ENCODE measurements at places on chromosomes 11 and 22.

DNA sequence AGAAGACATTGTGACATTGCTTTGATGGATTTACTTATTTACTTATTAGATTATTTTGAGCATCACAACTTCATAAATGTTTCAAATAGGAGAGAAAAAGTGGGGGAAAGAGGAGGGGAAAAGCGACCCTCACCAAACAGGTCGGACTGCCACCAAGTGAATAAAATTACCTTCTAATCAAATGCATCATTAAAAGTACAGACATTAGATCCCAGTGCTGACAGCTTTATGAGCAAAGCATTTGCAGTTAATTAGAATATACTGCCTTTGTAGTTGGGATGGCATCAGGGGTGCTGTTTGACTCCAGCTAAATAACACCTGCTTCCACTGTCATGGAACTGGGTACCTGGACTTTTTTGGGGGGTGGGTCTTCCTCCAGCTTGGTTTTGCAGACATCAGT, 299.6 kb downstream of the OPCML start:
- DNase-seq, result no peak

- no peak for DNase-seq
These were observed 118.7 kb upstream of the E2F8 start for GRCh38 chr11:19359221-19360000.

DNA sequence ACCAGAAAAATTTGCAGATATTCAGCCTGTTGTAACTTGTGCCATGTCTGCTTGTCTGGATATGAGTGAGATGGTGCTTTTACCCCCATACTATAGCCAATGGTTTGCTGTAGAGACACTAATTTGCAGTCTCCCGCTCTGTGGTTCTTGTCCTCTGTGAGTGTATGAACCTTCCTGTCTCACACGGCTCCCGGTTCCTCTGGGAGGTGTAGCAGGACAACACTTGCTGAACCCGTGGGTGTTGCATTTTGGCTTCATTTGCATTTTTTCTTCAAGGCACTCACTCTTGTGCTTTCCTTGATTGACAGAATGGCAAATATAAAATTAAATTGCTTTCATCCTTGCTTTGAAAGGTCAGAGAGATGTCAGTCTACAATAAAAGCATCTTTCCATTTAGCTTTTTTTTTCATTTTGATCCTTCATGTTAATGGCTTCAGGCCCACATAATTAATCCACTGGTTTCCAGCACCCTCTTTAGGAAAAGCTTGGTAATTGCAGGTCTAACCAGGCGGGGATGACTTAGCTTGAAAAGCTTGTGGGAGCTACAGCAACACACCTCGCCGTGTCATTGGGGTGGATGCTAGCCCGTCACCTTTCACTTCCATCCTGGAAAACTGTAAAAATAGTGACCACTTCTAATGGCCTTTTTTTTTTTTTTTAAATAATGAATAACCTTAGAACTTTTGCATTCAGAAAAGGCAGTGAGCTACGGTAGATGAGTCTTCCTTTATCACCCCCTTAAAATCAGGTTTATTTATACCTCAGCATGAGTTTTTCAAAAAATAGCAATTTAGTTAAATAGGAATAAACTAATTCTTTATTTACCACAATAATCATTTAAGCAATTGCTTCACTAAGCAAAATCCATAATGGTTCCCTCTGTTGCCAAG, 27.4 kb upstream of the ST14 start:
- peak; percentile 46 for DNase-seq

- DNase-seq, result no peak
These were observed 127.0 kb downstream of the MICAL2 start for GRCh38 chr11:12237381-12237784.

DNA sequence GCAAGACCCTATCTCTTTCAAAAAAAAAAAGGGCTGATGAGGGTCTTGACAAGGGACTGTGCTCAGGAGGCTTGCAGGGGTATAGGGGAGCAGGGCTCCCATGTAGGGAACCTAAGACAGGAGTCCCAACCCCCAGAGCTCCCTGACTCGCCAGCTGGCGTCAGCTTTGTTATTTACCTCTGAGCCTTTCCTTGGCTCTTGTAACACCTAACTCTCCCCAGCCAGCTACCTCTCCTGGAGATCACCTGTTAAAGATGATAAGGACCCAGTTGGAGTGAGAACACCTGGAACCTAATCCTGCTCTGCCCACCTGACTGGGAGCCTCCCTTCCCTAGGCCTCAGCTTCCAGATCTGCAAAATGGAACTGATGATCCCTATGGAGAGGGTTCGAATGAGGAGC, 13.2 kb downstream of the SLC35E4 start:
- no peak for DNase-seq

GRCh38 chr11:93845181-93846092, 5.0 kb downstream of the VSTM5 start:
- DNase-seq, result no peak

- peak; percentile 40 for DNase-seq
These were observed 15.9 kb downstream of the PTPN5 start for GRCh38 chr11:18775492-18776292.

DNA sequence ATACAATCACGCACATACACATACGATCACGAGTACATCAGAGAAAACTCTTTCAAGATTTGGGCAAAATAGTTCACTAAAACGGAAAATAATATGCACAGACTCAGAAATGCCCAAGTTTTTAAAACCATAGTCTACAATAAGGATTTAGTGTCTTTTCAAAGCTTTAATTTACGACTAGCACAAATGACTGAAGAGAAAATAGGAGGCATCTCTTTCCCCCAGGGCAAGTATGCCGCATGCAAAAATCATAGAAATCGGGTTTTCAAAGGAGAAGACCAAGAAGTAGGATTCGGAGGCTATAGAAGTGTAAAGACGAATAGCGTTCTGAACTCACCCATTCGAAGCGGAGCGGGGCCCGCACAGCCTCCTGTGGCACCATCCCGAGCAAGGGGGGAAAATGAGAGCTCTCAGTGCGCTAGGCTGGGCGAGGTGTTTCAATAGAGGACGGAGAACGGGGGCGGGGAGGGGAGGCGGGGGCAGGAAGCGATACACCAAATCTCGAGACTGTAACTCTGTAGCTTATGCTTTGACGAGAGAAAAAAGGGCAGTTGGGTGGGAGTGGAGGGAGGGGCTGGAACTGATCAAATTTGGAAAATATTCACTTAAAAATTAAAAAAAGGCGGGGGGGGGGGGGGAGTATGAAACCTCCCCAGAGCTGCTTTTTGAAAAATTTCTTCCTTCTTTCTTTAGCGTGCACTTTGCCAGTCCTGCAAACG, 15.8 kb downstream of the BLID start:
- no peak for DNase-seq

DNA sequence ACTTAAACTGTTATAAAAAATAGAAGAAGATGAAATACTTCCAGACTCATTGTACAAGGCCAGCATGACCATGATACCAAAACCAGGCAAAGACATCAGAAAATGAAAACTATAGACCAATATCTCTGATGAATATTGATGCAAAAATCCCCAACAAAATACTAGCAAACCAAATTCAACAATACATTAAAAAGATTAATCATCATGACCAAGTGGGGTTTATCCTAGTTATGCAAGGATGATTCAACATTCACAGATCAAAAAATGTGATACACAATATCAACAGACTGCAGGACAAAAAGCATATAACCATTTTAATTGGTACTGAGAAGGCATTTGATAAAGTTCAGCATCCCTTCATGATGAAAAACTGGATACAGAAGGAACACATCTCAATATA, 824.5 kb upstream of the RAG2 start:
- DNase-seq, result no peak

DNA sequence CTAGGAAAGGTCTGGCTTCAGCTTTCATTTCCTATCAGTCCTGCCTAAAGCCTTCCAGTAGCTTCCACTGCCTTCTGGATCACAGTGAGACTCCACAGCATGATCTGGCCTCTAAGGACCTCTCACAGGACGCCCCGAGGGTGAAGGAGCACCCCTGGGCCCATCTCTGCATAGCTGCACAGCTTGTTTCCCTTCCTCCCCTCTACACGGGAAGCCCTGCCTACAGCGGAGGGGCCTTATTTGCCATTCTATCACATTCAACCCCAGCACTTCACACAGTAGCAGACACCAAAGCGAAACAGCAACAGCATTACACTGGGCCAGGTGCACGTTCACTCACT, 162.3 kb upstream of the GRK3 start:
- no peak for DNase-seq

GRCh38 chr22:50014053-50014501, 1.5 kb upstream of the IL17REL start:
- DNase-seq, result no peak

DNA sequence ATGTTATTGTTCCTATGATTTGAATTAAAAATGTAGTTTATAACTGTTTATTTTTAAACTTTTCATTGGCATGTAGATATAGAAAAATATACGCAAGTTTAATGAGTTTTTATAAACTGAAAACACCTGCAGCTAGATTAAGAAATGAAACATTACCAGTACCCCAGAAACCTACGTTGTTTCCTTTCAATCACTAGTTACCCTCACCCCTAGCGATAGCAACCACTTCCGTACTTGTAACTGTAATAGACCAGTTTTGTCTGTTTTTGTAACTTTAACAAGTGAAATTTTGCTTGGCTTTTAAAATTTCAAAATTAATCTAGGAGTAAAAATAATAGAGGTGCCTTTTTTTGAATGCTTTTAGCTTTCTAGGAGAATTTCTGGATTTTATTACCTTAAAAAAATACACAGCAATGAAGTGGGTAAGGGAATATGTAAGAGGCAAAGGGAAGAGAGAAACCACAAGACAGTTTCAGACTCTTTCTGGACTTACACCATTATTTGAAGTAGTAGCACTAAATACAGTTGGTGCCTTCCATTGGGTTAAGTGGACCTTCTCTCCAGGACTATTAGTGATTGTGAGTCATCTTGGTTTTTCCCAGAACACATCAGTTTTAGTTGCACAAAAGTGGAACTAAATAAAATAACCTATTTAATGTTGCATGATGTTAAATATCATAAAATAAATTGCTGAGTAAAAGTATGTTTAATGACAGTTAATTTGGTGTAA, 18.7 kb upstream of the NAT10 start:
- DNase-seq, result no peak

GRCh38 chr11:15613251-15613650, 498.5 kb downstream of the INSC start:
- DNase-seq, result no peak

- DNase-seq, result no peak
These were observed 101.0 kb downstream of the USP35 start for GRCh38 chr11:78289552-78290292.

GRCh38 chr11:65809496-65809895, 22.6 kb downstream of the OVOL1 start:
- DNase-seq, result no peak

- DNase-seq, result no peak
These were observed 3.5 kb downstream of the MYO18B start for GRCh38 chr22:25745341-25746011.

- DNase-seq, result peak; percentile 47
These were observed 531 bp upstream of the MEN1 start for GRCh38 chr11:64810891-64811272.

DNA sequence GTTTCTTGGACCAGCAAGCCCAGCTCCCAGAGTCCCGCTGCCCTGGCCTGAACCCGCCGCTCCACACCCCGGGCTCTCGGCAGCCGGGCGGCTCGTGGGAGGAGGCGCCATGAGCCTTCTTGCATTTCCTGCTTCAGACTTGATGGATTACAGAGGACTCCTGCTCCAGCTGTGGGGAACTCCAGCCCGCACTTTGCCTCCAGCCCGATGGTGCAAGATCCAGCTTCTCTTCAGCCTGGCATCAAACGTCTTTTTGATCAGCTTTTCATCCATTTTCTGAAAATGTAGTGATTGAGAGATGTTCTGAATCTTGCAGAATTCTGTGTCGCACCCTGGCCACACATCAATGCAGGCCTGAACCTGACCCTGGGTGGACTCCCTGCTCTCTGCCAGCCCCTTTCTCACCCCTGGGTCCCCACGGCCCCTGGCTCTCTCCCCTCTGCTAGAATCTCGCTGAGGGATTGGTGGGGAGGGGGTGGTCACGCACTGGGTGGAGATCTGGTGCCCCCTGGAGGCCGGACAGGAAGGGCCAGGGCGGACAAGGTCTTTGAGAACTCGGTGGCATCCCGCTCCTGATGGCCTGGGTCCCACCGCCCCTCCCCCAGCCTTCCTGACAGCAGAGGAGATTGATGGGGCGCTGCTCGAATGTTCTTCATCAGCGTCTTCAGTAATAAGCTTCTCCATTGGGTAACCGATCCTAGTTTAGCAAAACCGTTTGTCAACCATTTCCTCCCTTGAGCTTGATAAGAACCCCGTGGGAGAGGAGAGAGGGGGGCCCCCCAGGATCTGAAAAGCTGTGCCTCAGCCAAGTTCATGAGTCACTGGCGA, 12.1 kb upstream of the NFAM1 start:
- DNase-seq, result peak; percentile 76

DNA sequence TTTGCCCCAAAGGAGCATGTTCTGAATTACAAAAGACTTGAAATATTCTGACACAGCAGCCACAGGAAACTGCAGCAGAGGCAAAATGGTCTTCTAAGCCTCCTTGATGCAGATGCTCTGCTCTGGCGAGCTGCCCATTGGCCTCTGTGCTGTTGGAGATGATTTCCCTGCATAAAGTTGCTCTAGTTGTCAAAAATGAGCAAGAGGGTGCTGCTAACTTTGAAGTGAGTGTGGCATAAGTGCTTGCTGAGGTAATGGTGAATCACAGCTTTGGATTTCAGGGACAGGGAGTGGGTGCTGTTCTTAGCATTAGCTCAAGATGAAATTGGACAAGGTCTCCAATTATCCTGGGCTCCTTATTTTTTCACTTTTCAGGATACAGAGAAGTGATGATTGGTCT, 435.4 kb downstream of the TMEM135 start:
- no peak for DNase-seq

- DNase-seq, result no peak
These were observed 70.1 kb upstream of the TTLL12 start for GRCh38 chr22:43256976-43257545.

- no peak for DNase-seq
These were observed 111.5 kb upstream of the RRM1 start for GRCh38 chr11:3983101-3983500.

All from activated T-helper 1 cell treated with anti-CD3 and anti-CD28 coated beads, Interleukin-12 subunit alpha, Interleukin-12 subunit beta, Interleukin-2, Interleukin-4 antibody, amounts not matched to agents 30 ng/mL and 10 ng/mL and 1 ng/mL, durations not matched to agents 14 hours and 24 hours and 36 hours (primary cell).